ENCODE measurements at places on chromosomes 1 and 21.

- DNase-seq, result no peak
Measured at GRCh38 chr1:179175011-179175841, 54.3 kb downstream of the ABL2 start.

GRCh38 chr1:54947540-54947939, 32.9 kb upstream of the TMEM61 start:
- no peak for DNase-seq

DNA sequence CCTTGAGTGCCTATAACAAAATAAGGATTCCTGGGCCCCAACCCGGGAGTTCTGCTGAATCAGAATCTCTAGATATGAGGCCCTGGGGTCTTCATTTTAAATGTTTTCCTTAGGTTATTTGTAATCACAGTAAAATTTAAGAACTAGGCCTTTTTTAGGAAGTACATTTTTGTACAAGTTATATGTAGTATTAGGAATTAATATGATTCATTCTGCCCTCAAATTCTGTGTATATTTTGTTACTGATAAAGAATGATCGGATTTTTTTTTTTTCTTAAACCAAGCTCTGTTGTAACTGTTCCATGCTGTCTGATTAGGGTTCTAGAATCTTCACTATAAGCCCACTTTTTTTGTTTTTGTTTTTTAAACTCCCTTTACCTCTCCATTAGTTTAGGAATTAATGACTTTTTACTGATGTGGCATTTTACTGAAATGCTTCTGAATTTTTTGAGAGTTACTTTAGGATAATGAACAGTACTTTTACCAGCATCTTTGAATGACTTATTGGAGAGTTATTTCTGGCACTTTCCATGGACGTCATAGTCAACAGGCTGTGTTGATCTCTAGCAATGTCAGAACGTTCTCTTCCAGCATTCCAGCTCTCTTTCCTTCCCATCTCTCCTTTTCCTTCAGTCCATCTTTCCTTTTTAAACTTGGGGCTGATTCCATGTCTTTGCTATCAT, 48.3 kb downstream of the CLIC4 start:
- no peak for DNase-seq

DNA sequence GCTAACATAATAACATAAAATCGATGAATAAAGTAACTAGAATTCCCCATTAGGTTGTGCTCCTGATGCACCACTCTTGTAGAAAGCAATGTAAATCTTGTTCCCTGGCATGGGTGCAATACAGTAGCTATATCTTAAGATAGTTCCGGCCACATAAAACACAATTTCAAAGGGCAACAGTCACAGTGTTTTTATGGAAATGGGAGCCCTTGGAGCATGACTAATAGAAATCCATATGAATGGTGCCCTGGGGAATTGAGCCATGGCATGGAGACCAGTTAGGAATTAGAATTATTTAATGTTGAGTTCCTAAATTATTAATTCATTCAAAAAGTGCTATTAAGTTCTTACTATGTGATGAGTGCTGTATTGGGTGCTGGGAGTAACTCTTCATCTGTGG, 118.7 kb downstream of the KCNK2 start:
- DNase-seq, result no peak

DNA sequence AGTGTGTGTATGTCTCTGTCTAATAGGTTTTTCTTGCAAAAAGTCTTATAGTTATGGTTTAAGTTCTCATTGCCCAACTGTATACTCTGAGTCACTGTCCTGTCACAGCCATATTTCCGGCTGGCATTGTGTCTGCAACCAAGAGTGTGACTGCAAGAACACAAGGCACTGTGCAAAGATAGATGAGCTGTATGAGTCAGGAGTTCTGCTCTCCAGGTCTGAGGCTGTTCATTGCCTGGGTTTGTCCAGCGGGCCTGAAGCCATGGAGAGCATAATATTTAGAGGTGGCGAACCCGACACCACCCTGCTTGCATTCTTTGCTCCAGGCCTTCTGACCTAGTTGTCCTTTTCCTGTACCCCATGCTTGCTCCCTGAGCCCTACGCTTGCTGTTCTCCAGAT, 50.9 kb upstream of the CNIH3 start:
- no peak for DNase-seq

DNA sequence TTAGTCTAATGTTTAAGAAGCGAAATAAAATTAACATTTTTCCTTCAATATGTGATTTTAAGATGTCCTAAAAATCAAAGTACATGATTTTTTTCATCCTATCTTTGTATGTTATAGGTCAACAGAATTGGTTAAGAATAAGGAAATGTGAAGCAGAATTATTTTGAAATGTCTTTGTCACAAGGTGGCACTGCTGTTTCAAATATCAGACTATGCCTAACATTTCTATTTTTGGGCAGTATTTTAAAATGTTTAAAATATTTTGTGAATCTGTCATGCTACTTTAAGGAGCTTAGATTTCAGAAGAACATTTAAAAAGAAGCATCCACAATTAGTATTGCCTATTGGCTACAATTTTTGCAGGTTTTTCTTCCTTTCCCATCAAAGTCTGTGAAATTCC, 38.7 kb downstream of the AMY1C start:
- peak; percentile 10 for DNase-seq

DNA sequence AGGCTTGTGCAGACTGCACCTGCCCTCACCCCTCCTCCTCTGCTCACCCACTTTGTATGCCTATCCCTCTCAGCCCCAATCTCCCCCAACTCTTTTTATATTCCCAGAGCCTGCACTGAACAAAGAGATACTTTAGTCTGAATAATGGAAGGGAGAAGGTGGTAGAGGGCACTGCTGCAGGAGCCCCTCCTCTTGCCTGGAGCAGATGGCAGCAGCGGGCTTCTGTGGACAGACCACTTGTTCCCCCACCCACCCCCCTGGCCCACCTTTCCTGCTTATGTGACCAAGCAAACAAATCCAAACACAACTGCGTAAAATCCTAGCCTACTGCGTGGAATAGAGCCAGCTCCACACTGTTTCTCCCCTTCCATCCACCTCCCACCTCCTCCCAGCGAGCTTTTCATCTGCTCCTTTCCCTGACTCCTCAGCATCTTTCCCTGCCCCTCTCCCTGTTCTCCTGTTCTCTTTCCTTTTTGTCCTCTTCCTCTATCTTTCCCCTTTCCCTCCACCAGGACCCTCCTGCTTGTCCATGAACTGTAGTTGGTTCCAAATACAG, 27.5 kb downstream of the RGS8 start:
- DNase-seq, result no peak

DNA sequence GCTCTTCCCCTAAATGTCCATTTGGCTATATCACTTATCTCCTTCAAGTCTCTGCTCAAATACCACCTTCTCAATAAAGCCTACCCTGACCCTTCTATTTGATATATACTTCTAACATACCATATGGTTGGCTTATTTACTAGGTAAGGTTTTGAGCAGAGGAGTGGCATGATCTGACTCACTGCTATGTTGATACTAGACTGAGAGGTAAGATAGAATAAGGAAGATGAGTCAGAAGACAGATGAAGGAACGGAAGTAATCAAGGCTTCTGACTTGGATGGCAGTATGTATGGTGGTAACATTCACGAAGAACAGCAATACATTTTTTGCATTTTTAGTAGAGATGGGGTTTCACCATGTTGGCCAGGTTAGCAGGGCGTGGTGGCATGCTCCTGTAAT, 4.8 kb upstream of the HRNR start:
- no peak for DNase-seq

GRCh38 chr1:29390075-29390474, 153.8 kb downstream of the PTPRU start:
- no peak for DNase-seq

- no peak for DNase-seq
Measured at GRCh38 chr1:44543786-44544185, 130.5 kb downstream of the TMEM53 start.

- no peak for DNase-seq
Measured at GRCh38 chr1:117591252-117591651, 14.6 kb upstream of the TENT5C start.

DNA sequence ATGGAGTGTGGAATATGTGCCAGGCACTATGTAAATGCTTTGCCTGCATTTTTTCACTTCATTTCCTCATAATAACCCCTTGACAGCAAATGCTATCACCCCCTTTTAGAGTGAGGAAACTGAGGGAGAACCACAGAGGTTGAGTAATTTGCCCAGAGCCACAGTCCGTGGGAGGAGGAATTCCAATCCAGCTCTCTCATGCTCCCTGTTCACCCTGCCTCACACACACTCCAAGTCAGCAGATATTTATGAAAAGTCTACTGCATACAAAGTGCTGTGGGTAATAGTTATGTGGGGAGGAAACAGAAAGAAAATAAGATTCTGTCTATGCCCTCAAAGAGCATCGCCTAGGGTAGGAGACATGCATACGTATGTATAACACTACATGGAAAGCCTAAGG, 30.9 kb upstream of the RBM15 start:
- DNase-seq, result no peak

- DNase-seq, result no peak
Measured at GRCh38 chr1:182754087-182754486, 35.5 kb upstream of the NPL start.

GRCh38 chr1:209484429-209484828, 99.1 kb upstream of the CAMK1G start:
- no peak for DNase-seq

GRCh38 chr1:55250399-55251075, 35.4 kb upstream of the USP24 start:
- DNase-seq, result no peak

DNA sequence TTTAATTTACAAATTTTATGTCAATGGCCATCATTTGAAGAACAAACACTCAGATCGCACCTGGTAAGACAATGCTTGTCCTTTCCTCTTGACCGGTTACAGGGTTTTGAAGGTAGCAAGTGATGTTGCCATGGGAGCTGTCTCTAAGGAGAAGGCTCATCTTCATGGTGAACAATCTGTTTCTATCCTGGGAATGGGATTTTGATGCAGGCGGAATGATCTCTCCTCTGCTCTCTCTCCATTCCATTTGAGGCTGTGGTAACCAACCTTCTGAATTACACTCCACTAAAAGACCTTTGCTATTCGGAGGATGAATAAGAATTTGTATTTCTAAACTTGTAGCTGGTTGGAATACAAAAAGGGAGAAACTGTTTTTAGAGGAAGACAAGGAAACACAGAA, 57.9 kb upstream of the SLC5A9 start:
- DNase-seq, result peak; percentile 10

DNA sequence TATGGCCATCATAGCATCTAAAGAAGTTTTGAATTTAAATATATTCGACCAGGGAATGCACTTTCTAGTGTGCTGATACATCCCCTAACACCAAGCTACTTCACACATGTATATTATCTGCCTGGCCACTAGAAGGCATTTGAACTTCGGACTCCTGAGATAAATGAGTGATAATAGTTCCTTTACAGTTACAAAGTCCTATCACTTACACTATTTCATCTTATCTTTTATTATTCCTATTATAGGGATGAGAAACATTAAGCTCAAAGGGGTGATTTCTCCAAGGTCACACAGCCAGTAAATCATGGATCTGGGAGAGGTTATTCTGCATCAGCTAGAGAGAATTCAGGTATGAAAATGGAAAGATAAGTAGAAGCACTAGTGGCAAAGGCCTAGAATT, 40.3 kb downstream of the GPATCH2 start:
- DNase-seq, result no peak

DNA sequence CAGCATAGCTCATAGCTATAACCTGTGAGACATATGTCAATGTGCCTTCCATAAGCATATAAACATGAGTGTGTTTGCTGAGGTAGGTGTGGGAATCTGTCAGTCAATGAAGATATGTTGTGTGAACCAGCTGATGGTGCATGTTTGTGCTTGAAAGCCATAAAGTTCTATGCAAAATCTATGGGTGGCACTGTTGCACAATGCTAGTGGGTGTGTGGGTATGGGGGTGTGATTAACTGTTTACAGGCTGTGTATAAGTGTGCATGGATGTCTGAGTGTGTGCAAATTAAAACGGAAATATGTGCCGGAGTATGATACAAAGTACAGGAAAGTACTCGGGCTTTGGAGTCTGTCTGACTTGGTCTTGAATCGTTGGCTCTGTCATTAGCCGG, 1.0 kb upstream of the ATP2B4 start:
- peak; percentile 64 for DNase-seq

DNA sequence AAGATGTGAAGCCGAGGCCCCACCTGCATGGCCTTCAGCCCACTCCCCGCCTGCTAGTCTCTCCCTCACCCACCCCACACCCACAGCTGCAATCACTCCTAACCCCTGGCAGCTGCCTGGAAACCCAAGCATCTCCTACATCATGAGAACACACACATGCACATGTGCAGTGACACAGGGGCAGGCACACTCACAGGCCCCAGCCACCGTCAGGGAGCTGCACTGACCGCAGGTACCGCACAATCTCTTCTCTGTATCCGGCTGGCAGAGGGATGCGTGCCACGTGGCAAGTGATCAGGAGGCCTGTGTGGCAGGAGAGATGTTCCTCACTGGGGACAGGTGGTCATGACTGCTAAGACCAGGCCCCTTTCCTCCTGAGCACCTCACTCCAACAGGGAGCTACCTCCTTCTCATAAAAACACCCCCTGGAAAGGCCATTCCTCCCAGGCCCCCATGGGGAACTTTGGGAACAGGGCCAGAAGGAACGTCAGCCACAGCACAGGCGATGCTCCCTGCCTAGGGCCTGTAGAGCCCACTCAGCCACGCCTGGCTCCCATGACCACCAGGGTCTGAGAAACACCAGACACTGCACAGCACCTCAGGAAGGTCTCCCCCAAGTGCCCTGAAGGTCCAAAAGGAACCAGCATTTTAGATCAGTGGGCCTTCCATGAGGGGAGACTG, 6.0 kb downstream of the LSS start:
- no peak for DNase-seq

- DNase-seq, result no peak
Measured at GRCh38 chr1:84770481-84770880, 80.2 kb upstream of the SSX2IP start.

DNA sequence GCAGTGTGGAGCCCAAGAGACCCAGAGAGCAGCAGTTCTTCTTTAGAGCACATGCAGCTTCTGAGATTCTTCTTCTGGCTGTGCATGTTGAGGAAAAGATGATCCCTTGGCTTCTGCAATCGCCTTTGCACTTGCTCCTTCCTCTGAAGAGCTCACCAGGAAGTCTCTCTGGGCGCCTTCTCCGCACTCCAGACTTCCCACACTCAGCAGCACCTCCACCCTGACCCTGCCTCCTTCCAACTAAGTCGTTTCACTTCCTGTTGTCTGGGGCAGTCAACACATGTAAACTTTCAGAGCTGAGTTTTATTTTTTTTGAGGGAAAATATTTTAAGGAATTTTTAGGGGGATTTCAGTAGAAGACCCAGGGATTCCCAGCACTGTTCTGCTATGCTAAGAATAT, 73.4 kb upstream of the F3 start:
- no peak for DNase-seq

- DNase-seq, result no peak
Measured at GRCh38 chr1:199956005-199956404, 71.5 kb upstream of the NR5A2 start.

- DNase-seq, result no peak
Measured at GRCh38 chr1:152501704-152502103, 8.9 kb upstream of the LCE5A start.

GRCh38 chr21:41750532-41751151, 16.2 kb downstream of the RIPK4 start:
- no peak for DNase-seq

- DNase-seq, result no peak
Measured at GRCh38 chr1:58922302-58923089, 138.6 kb upstream of the JUN start.

- DNase-seq, result no peak
Measured at GRCh38 chr1:171597203-171597602, 24.8 kb upstream of the MYOCOS start.
